ENCODE measurements at places on chromosomes 2 and 18.

- peak; percentile 88 for DNase-seq
Observed at GRCh38 chr2:40431600-40431955, 20.3 kb downstream of the SLC8A1 start.

- no peak for DNase-seq
Observed at GRCh38 chr2:97645112-97645694, 659 bp upstream of the COX5B start.

- no peak for DNase-seq
Observed at GRCh38 chr18:27114842-27115241, 70.3 kb downstream of the CHST9 start.

GRCh38 chr2:219638217-219638947 lies 11.0 kb downstream of the SLC4A3 start:
- no peak for DNase-seq

DNA sequence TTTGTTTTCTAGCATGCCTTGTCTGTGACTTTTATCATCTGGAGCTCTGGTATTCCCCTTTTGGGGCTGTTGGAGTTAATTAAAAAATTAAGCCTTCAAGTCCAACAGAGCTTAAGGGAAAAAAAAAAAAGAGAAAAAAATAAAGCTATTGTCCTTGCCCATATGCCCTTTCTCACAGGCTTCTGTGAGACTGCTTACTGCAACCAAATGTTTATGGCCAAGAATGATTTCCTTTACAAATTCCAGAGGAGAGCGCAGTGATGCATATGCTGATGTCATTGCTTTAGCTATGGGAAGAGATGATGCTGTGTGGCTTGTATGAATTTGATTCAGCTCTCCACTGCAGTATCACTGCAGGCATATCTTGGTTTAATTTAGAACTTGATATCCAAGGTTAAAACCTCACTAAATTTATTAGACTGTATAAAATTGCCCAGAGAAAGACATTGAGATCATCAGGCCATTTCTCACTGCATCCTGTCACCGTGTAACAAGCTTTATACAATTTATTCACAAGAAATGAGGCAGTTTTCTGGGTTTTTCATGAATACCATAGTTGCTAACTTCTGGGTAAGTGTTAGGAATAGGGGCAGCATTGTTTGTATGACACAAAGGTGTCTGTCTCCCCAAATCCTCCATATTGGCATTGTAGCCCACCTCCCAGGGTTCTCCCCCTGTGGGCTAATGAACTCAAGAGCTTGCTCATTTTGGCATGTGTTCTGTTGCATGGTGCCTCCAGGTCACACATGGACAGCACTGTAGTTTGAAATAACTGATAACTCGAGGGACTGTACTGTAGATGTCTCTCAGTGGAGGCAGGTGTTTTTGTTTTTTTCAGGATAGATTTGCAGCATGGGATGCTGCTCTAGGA lies 85.0 kb downstream of the TANC1 start:
- DNase-seq, result peak; percentile 93

DNA sequence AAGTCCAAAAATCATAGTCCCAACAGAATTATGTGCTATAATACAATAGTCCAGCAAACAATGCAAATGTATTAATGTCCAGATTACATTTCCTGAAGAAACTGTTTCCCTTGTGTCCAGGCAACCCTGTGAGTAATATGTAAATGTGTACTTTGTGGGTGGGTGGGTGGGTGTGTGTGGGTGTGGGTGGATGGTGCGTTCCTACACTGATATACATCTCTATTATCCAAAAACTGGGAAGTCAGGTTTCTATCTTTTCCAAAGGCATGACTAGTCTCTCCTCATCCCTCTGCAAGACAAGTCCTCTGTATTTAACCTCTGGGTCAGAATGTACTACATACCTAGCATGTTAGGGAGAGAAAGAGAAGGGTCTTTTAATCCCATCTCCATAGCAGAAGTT lies 71.6 kb downstream of the LNPK start:
- no peak for DNase-seq

DNA sequence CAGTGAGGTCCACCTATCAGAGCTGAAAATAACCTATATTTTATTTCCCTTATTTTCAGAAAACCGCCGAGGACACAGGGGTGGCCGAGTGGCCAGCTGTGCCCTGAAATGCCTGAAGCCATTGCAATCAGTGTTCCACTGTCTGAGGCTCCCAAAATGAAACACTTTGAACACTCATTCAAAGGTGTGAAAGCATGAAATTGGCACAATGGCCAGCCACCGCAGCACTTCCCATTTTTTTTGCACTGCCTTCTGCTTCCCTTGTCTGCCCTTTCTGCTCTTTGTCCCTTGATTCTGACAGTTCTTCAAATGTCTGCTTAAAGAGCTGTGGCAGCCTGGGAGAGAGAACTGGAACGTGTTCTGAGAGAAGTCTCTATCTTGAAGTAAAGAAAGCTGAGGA lies 1127.5 kb upstream of the CELF4 start:
- DNase-seq, result no peak

GRCh38 chr2:171531836-171532450 lies 9.7 kb downstream of the CYBRD1 start:
- no peak for DNase-seq

DNA sequence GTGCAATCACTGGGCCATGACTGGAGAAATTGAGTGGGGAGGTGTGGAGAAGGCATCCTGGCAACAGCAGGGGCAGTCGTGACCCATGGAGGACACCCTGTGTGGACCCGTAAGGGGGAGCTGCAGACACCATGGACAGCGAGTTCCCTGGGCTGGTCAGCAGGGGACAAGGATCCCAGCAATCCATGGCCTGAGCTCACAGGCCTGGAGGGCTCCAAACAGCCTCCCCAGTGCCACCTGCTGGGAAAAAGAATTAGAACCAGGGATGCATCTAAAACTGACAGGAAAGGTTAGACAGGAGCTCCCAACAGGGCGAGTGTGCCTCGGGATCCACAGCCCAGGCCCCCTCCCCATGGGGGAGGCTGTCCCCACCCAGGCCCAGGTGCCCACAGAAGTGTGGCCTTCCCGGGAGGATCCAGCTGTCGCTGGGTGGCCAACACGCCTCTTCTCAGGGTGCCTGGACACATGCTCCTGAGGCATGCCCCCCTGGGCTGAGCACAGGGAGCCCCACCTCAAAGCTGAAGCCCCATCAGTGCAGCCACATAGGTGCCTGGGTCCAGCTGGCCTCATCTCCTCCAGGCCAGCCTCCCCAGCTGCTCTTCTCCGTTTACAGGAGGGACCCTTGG lies 20.5 kb upstream of the KIF1A start:
- peak; percentile 37 for DNase-seq

GRCh38 chr2:224584785-224585210 lies 365 bp downstream of the CUL3 start:
- peak; percentile 43 for DNase-seq

GRCh38 chr2:107108556-107108955 lies 222.6 kb upstream of the ST6GAL2 start:
- peak; percentile 70 for DNase-seq
